ENCODE measurements at places on chromosomes 5 and 9. TPM values are rescaled to one million over a fixed set of nuclear protein-coding genes. Genes with fewer than 3 reads are reported as not detected.
A peak's percentile ranks its signal among the peaks of the same experiment; 100 is the strongest.

SLC45A2 gene
- 0.06 TPM for total RNA-seq

GRCh38 chr9:96719921-96720320 is 58.0 kb downstream of the ZNF510 start:
- no peak for DNase-seq

DNA sequence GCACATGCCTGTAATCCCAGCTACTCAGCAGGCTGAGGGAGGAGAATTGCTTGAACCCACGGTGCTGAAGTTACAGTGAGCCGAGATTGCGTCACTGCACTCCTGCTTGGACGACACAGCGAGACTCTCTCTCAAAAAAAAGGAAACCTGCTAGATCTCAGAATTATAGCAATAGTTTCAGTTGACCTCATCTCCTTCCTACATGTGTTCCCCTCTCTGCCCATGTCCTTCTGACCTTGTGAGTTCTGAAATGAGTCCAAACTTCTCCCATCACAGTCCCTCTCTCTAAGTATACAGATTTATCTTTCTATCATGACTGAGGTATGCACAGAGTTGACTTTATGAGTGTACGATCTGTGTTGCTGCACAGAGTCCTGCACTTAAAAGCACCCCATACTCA is 44.6 kb upstream of the SHOC1 start:
- no peak for DNase-seq

- peak; percentile 93 for DNase-seq
Measured at GRCh38 chr5:42423285-42424165, at the start of gene GHR. Gene GHR (plus strand): TSS chr5:42423439. CDS start chr5:42565875, 142,436 bp downstream.

- no peak for DNase-seq
Measured at GRCh38 chr5:43221502-43221901, 29.5 kb downstream of the NIM1K start.

GRCh38 chr5:171422902-171423663 is 3.6 kb downstream of the FGF18 start:
- DNase-seq = no peak

DNA sequence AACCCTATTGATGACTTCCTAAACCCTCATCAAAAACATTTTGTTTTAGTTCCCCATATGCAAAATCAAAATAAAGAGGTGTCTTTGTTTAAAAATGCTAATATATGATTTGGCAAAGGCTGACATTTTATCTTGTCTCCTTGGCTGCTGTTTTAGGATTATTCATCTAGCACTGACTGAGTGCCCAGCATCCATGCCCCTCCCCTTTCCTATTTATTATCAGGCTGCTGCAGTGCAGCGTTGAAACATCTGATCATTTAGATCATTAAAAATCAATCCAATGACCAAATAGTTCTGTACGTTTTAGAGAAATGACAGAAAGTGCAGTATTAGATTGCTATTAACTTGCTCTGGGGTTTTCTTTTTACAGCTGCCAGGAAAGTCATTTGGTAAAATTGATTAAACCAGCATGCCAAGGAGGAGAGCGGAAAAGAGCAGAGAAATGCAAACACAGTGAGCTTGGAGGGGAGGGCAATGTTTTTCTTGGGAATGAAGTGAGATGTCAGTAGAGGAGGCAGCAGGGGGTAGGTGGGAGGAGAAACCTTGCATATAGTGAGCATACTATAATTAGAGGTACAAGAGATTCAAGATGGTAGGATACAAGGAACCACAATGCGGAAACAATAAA is 286.3 kb downstream of the PDE4D start:
- DNase-seq = no peak

PCDHGB3 gene
- 0.74 TPM for total RNA-seq

DNA sequence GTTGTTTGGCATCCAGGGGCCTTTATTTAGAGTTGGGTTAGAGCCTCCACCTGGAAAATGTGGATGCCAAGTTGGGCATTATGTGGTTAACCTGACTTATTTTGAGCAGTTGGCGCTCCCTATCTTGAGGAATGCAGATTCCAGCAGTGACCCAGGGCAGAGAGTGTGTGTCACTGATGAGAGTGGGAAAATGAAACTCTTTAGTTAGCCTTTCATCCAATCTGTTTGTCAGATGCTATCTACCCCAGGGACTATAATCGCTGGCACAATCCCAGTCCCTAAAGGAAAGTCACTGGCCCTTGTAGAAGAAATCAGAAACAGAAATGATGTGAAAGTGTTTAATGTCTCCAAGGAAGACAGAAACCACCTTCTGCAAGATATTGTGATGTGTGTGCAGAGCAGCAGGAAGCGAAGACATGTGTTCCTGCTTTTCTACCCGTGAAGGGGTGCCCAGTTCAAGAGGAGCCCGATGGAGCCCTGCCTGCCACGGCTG is 10.2 kb upstream of the STING1 start:
- DNase-seq = no peak

DNA sequence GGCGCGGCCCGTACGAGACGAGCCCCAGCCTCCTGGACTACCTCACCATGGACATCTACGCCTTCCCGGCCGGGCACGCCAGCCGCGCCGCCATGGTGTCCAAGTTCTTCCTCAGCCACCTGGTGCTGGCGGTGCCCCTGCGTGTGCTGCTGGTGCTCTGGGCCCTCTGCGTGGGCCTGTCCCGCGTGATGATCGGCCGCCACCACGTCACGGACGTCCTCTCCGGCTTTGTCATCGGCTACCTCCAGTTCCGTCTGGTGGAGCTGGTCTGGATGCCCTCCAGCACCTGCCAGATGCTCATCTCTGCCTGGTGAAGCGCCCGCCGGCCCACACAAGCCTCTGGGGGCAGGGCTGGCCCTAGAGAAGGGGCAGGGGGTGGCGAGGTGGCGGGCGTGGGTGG is 18.5 kb downstream of the PLPP7 start:
- DNase-seq = no peak

TNFSF8 gene
- total RNA-seq = not detected

DNA sequence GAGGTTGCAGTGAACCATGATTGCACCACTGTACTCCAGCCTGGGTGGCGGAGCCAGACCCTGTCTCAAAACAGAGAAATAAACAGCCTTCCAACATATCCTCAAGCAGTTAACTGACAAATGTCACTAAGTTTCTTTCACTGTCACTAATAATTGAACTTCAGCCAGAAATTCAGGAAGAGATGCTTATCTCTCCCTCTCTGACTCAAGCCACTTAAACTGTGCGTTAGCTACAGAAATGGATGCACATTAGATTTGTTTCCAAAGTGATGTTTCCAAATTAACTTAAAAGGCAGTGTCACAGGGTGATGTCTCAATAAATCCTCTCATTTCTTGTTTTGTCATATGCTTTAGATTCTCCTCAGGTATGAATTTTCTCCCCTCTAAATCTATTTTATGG is 164.9 kb downstream of the KDM4C start:
- DNase-seq = no peak

- no peak for DNase-seq
Measured at GRCh38 chr9:114953046-114953445, 22.7 kb upstream of the TNFSF8 start.

GRCh38 chr5:33631786-33632185 is 191.0 kb downstream of the TARS1 start:
- DNase-seq = no peak

RIMOC1 gene
- 32.7 TPM for total RNA-seq

HEMGN gene
- total RNA-seq = not detected

C9orf78 gene
- 42.2 TPM for total RNA-seq

GRCh38 chr5:107952450-107952849 is 281.7 kb upstream of the EFNA5 start:
- DNase-seq = no peak

PCDHA7 gene
- total RNA-seq = 0.36 TPM

NR2F1-AS1 gene
- 8.3 TPM for total RNA-seq

GRCh38 chr5:39519566-39520231 is 94.9 kb upstream of the DAB2 start:
- DNase-seq = no peak

DNA sequence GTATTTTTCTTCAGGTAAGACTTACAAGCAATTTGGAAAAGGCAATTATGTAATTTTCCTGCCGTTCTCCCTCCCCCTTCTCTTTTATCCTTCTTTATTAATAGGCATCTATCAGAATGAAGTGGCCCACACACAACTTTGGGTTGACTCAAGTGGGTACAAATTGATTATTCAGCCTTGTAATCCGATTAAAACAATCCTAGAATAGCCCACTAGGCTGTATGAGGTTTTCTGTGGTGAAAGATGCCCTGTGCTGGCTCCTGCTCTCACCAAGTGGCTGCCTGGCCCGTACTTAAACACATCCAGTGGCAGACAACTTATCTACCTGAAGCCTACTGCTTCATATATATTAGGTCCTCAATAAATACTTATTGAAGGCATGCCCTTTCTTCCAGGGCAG is 177.3 kb upstream of the C9orf72 start:
- peak; percentile 12 for DNase-seq

GRCh38 chr9:13810510-13810909 is 503.4 kb downstream of the NFIB start:
- no peak for DNase-seq

TMOD1 gene
- 0.15 TPM for total RNA-seq

GIN1 gene
- 42.0 TPM for total RNA-seq

IL17B gene
- total RNA-seq = not detected

IL13 gene
- total RNA-seq = not detected

DNA sequence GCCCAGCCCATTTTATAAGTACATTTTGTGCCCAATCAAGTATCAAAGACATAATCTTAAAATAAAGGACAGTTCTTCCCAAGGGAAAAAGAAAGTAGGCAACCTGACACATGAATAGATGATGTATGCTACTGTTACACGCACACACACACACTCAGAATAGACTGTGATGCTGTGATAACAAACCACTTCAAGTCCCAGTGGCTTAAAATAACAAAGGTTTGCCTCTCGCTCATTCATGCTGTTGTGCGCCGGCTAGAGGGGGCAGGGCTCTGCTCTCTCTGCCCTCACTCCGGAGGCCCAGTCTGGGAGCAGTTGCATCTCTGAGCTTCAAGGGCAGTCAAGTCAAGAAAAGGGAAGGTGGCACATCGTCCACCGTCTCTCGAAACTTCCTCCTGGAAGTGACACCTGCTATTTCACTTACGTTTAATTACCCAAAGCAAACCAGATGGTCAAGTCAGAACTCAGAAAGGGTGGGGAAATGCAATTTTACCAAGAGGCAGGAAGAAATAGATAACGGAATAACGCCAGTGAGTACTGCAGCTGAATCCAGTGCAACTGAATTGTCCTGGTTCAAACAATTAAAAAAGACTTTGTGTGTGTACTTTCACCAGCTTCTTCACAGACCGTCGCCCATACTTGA is 43.3 kb downstream of the ANKRD33B start:
- peak; percentile 59 for DNase-seq

- no peak for DNase-seq
Measured at GRCh38 chr5:88825584-88826315, 57.2 kb downstream of the MEF2C start.

DNA sequence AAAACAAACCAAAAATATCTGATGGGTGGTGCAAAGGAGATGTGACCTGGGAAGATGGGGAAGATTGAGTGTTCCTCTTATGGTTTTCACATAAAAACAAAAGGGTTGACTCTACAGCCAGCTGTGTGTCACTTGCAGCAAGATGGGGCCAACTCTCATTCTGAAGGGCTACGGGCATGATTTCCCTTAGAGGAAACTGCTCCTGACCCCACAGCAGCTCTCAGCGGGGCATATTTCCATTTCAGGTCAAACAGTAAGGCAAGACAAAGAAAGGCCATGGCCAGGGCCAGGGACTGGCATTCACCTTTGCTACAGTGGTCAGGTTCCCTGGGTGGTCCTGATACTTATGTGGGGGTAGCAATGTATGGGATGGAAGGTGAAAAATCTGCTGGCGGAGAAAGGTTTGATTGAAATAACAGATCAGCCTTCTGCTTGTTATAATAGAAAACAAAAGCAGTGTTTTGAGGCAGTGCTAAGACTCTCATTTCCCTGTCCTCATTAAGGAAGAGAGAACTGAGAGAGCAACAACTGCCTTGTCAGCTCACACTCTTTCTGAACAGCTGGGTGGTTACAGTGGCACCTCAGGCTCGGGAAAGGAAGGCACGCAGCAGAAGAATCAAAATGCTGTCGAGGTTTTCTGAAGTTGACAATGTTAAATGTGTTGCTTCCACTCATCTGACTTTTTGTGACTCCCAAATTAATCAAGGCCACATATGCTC is 120.7 kb upstream of the PCA3 start:
- no peak for DNase-seq

GRCh38 chr5:97193355-97193688 is 10.3 kb upstream of the RIOK2 start:
- no peak for DNase-seq

GRCh38 chr9:137497921-137498719 is 39.0 kb upstream of the NSMF start:
- no peak for DNase-seq

- no peak for DNase-seq
Measured at GRCh38 chr9:2674141-2674824, 43.0 kb upstream of the KCNV2 start.

- no peak for DNase-seq
Measured at GRCh38 chr9:129311643-129312042, 133.6 kb upstream of the IER5L start.

GRCh38 chr9:113179839-113180238 is 29.0 kb downstream of the SLC31A2 start:
- DNase-seq = no peak

GRCh38 chr9:91896513-91897121 is 53.4 kb downstream of the ROR2 start:
- peak; percentile 58 for DNase-seq

EIF4E1B gene
- 0.68 TPM for total RNA-seq

- DNase-seq = no peak
Measured at GRCh38 chr9:5630081-5630507, 1.2 kb downstream of the RIC1 start.

- no peak for DNase-seq
Measured at GRCh38 chr5:60896991-60897390, 47.9 kb downstream of the ERCC8 start.

PAEP gene
- total RNA-seq = not detected

GLRA1 gene
- total RNA-seq = not detected

CMBL gene
- total RNA-seq = 11.3 TPM

KCNIP1 gene
- 2.8 TPM for total RNA-seq

- DNase-seq = no peak
Measured at GRCh38 chr5:147911427-147911826, 5.1 kb upstream of the C5orf46 start.

GRCh38 chr5:149132474-149132873 is 8.8 kb upstream of the ABLIM3 start:
- no peak for DNase-seq

- peak; percentile 88 for DNase-seq
Measured at GRCh38 chr5:179907556-179908324, at the start of gene TBC1D9B. Gene TBC1D9B (minus strand): TSS chr5:179907897. CDS start chr5:179907821, 76 bp downstream.

DNA sequence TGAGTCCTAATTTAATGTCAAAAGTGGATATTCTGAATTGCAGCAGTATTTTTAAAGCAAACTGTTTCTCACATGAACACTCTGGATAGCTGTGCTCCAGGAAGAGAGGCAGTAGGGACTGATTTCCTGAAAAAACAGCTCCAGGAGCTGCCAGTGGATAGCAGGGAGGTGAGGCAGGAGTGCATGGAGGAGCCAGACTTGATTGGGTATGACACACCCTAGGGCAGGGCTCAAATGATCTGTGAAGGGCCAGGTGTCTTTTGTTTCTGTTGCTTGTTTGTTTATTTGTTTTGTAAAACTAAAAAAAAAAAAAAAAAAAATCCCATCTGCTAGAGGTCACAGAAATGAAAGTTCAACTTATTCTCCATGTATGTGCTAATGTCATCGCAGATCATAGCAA is 83.4 kb downstream of the ADRB2 start:
- no peak for DNase-seq

DMGDH gene
- 1.4 TPM for total RNA-seq

Data from neural progenitor cell (in vitro differentiated cells).